ENCODE measurements at places on chromosomes 2 and 18.

DNA sequence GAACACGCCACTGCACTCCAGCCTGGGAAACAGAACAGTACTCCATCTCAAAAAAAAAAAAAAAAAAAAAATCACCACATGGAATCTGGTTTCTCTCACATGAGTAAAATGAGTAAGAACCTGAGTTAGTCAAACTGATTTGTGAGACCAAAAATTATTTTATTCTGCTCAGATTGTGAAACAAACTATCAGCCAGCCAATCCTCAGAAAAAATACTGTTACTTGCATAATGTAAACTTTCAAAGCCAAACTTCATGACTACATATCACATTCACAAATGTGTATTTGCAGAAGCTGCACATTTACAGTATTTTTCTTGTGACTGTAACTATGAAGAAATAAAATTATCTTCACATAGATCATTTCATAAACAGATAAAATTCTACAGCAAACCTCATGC lies 23.2 kb downstream of the SUMO1 start:
- DNase-seq, result no peak

DNA sequence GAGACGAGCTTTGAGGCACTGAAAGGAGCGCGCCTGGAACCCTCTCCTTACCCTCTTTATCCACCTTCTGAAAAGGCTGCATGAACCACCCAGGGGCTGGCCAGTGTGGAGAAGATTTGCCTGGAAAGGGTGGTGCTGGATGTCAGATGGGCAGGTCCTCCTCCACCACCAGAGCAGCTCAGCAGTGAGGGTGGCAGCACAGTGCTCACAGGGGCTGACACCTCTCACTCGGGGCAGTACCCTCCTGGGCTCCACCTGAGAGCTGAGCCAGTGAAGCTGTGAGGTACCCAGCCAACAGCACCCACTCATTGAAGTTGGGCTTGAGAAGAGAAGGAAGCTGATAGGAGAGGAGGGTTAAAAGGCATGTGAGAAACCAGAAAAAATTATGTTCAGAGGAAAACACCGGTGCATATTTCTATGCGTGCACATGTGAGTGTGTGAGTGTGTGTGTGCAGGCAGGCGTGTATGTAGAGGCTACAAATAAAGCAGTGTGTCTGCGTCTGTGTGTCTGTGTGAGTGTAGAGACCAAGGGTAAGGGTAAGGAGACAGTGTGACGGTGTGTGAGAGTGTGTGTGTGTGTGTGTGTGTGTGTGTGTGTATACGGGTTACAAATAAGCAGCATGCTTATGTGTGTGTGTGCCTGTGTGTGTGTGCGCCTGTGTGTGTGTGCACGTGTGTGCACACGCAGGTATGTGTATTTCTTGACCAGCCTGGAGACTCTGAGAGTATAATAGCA lies 40.7 kb downstream of the TEX44 start:
- no peak for DNase-seq

DNA sequence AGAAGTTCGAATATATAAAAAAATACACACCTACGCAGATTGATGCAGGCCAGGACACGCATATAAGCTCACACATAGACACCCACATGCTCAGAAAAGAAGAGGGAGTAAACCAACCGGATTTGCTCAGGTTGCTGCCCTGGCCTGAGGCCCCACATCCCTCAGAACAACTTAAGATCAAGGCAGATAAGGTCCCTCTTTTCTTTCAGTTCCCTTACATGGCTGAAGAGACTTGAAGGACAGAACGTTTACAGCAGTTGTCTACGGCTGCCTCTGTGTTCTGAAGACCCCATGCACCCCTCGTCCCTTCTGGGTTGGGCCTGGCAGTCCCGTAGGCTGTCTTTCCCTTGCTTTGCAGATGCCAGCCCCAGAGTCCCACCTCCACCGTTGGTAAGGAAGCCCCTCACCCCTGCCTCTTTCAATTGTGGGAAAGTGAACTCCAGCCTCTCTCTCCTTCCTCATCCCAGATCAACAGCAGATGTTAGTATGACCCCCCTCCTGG lies 4.3 kb upstream of the NAGK start:
- DNase-seq, result no peak

GRCh38 chr2:201973305-201973928 lies 60.2 kb upstream of the FZD7 start:
- DNase-seq, result no peak

DNA sequence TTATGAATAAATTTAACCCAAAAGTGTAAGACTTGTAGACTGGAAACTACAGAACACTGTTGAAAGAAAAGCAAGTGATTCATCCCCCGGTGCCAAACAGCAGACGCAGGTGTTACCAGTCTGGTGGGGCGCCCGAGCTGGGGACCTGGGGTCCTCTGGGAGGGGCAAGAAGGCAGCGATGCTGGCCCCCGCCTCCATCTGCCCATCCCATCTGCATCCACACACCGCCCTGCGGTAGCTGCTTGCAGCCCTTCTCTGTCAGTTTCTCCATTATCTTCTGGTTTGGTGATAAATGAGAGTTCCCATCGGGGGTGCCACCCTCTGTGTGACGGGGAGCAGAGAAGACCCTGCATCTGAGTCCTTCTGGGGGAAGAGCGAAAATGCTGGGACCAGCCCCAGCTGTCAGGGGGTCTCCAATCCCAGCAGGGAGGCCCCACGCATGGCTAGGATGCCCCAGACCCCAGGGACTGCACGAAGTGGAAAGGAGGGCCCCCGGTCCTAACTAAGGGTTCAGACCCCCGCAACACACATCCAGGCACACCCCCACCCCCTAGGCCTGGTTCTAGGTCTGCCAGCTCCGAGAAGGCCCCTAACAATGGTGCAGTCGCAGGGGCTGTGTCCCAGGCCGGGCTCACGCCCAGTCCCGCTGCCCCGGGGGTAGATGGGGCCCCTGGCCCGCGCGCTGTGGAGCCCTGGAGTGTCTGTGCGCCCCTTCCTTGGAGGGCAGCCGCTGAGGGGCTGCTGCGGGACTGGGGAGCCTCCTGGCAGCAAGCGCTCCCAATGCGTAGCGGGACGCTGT lies 686 bp upstream of the RGPD8 start:
- DNase-seq, result no peak

DNA sequence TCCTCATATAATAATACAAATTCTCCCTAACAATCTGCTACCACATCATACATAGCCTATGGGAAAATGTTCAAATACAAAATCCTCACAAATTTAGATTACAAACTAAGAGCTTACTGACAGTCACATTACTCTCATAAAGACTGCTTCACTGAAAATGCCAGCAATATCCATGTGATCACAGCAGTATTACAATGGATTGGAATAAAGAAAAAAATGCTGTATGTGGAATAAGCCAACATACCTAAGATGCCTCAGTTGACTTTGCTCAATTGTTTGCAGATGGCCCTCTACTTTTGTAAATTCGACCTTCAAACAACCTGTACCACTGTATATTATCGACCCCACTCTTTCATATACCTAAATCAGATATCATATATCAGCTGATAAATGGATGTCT lies 88.7 kb downstream of the DYM start:
- no peak for DNase-seq

DNA sequence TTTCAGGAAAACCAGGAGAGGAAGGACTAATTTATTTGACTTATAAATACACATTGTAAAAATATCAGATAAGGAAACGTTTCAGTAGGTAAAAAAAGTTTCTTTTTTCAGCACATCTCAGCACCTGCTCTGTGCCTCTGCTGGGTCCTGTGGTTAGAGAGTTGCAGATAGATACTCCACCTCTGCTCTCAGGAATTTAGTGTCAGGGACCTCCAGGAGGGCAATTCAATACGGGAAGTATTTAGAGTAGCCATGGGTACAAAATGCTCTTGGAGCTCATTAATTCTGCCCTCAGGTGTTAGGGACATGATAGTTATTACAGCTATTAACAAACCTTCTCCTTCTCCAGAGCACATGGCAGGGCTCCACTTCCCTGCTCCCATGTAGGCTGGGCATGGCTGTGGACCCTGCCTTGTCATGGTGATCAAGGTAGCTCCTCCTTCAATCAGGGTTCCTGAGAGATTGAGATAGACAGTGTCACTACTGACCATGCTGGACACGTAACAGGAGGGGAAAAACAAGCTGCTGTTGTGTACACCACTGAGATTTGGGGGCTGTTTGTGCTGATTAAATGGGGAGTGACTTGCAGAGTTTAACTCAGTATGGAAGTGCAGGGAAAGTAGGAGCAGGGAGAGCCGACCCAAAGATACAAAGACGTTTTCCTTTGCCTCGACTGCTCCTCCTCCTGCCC lies 185.6 kb upstream of the COPS8 start:
- no peak for DNase-seq

- no peak for DNase-seq
These were observed 13.0 kb downstream of the MCM6 start for GRCh38 chr2:135863233-135863632.

- no peak for DNase-seq
These were observed 30.0 kb upstream of the CHMP3 start for GRCh38 chr2:86593266-86593665.

DNA sequence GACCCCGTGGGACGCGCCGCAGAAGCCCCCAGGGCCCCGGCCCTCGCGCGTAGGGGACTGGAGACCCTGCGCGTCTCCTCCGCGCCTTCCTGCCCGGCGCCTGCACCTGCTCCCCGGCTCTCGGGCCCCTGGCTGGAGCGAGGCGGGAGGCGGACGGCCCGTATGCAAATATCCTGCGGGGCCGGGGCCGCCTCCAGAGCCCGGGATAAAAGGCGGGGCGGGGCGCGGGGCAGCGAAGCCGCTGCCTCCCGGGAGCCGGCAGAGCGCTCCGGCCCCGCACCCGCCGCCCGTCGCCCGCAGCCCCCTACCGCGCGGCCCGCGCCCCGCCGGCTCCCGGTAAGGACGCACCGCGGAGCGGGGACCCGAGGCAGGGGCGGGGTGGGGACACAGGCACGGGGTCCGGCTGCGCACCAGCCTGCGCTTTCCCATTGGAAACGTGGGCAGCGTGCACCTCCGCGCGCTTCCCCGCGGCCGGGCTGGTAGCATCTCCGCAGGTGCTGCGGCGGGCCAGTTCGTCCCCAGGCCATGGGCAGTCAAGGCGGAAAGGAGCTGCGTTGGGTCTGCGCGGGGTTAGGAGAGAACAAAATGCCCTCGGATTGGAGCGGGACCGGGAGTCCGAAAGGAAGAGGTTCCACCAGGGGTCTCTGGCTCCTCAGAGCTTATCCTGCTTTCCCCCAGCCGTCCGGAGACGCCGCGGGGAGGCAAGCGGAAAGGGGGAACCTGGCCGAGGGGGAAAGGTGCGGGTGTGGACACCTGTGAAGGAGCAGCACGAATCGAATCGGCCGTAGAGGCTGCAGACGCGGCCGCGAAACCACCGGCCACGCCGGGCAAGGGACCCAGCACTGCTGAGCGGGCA lies at the start of gene ATP6V1C2:
TSS of gene ATP6V1C2 (plus strand) at position 235 of the 856 bp plus-strand sequence. CDS start 1,220 bp downstream, outside the sequence.
- DNase-seq, result peak; percentile 48

GRCh38 chr18:63889626-63890025 lies 2.1 kb downstream of the SERPINB2 start:
- no peak for DNase-seq

GRCh38 chr2:235914756-235915155 lies 253.4 kb downstream of the GBX2 start:
- DNase-seq, result no peak

- no peak for DNase-seq
These were observed 11.3 kb downstream of the LRPPRC start for GRCh38 chr2:43984533-43984932.

- DNase-seq, result no peak
These were observed 30.1 kb upstream of the FMNL2 start for GRCh38 chr2:152304836-152305235.

DNA sequence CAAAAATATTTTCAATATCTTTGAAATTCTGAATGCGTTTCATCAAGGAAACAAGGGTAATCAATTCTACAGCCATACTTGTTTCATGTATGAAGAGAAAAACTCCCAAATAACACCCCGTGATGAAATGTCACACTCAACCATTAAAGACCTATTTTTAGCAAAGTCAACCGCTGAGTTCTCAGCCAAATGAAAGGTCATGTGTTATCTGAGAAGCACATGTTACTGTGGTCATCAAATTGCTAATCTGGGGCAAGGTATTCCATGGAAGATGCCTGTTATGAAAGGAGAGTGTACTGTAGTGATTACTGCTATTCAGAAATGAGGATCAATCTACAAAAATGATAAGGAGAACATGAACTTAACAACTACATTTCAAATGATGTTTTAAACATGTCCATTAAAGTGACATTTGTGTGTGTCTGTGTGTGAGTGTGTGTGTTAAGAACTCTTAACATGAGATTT lies 126.7 kb downstream of the BCL2 start:
- DNase-seq, result no peak

- no peak for DNase-seq
These were observed 127.8 kb downstream of the ARHGAP28 start for GRCh38 chr18:6857300-6857699.

DNA sequence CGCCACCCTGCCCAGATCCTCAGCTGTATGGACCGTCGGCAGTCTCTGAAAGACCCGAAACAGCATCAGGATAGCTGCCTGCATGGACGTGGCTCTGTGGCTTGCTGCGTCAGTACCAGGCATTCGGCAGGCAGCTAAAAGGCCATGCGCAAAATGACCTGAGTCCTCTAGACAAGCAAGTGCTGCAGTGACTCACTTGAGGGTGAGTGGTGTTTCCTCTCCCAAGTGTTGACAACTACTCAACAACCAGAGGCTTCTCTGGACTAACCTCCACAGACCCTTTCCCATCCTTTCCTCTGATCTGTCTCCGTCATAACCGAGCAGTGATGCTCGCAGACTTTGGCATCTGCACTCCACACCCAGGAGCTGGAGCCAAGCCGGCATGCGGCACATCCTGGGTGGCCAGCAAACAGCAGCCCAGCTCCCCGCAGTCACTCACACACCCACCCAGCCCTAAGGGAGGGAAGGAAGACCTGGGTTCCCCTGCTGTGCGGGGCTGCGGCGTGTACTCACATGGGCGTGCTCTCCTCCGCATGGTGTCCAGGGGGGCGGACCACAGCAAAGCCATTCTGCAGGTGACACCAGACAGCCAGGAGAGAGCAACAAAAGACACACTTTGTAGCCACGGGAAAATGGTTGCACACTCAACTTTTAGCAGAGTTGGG lies 239.3 kb downstream of the TWIST2 start:
- no peak for DNase-seq

DNA sequence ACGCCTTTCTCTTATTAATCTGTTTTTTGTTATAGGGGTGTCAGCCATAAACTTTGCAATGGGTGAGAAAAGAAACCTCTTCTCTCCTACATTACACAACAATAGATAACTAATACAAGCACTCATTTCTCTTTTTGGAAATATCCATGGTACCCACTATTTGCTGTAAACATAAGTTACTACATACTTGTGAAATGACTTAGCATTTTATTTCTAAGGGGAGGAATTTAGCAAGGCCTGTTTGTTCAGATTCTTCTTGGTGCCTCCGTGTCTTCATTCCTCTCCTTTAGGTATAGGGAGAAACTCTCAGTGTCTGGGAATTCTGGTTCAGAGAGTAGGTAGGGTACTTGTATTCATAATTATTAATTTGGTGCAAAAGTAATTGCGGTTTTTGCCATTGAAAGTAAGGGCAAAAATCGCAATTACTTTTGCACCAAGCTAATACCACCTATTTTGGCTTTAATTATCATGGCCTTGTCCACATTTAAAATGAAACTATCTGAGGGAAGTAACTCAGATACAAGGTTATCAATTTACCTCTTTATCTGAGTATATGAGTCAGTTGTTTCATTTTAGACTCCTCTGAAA lies 134.8 kb downstream of the MREG start:
- DNase-seq, result no peak

Data from NCI-H774 (cell line).